Naive thymus-derived CD4-positive, alpha-beta T cell (primary cell): ENCODE measurements at places on chromosomes 3 and 15.

- H3K4me1 ChIP-seq, result no peaks in the 10 kb centered on the region
- H3K27ac ChIP-seq, result no peak overlapping the region
- H3K27me3 ChIP-seq, result no peaks in the 10 kb centered on the region
- H3K36me3 ChIP-seq, result no peaks in the 10 kb centered on the region
Measured at GRCh38 chr3:64070704-64071103, 47.4 kb upstream of the PSMD6 start.

DNA sequence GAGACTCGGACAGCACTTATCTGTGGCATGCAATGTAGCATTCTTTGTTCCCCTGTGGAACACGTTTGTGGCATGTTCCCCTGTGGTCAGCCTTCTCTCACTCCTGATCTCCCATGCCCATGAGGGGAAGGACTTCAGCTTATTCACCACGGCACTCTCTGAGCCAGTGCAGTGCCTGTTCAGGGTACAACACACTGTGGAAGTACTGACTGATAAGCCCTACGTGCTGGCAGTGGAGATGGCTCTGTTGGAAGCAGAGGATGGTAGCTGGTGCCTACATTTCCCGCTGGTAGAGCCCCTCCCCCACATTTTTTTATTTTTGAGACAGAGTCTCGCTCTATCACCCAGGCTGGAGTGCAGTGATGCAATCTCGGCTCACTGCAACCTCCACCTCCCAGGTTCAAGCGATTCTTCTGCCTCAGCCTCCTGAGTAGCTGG is 43.5 kb upstream of the ETV5 start:
- no peaks in the 10 kb centered on the region for H3K36me3 ChIP-seq
- H3K27me3 ChIP-seq, result no peaks in the 10 kb centered on the region
- no peak overlapping the region for H3K27ac ChIP-seq
- H3K4me3 ChIP-seq, result no peak overlapping the region
- no peaks in the 10 kb centered on the region for H3K4me1 ChIP-seq

- no peak overlapping the region for H3K4me3 ChIP-seq
- DNase-seq, result no peak
- no peaks in the 10 kb centered on the region for H3K36me3 ChIP-seq
Measured at GRCh38 chr3:94159062-94159828, 96.4 kb downstream of the NSUN3 start.

- H3K4me3 ChIP-seq, result no peak overlapping the region
- H3K27me3 ChIP-seq, result no peaks in the 10 kb centered on the region
- no peaks in the 10 kb centered on the region for H3K4me1 ChIP-seq
- H3K27ac ChIP-seq, result no peak overlapping the region
- no peak for DNase-seq
Measured at GRCh38 chr3:160210341-160210740, 14.9 kb upstream of the C3orf80 start.

DNA sequence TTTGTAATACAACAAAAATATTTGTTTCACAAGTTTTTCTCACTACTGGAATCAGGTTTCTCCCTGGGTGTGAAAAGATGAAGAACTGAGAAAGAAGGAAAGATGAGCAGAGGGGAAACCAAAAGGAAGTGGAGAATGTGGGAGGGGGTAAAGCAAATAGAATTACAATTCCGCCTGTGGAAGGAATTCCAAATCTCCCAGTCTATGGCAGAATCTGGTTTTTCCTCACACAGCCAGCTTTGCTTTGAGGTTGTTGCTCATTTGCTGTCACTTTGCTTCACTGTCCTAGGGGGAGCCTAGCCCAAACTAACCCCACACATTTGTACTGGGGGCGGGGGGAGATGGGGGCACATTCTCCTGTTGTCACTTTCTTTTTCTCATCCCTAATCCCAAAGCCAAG is 43.9 kb downstream of the RPL22L1 start:
- H3K4me3 ChIP-seq, result no peak overlapping the region
- H3K4me1 ChIP-seq, result no peaks in the 10 kb centered on the region
- DNase-seq, result no peak

DNA sequence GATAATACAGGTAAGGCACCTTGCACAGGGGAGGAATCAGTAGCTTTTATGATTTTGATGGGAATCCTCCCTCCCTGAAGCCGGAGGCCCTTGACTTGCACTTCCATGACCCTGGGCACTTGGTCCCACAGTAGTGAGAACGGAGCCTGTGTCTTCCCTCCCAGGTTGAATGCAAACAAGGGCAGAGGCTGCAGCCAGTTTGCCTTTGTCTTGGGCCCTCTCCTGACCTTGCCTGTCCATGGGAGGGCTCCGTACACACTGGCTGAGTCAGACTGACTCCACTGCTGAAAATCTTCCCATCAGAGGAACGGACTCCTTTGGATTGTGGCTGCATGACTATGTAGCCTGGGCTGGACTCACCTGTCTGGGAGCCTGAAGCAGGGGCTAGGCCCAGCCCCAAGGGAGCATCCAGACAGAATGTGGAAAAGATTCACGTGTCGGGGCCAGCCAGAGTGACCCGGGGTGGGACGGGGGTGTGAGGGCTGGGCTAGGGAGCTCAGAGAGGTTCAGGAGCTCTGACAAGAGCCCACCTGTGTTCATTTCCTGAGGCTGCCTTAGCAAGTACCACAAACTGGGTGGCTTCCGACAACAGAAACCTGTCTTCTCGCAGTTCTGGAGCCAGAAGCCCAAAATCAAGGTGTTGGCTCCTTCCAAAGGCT is 9.5 kb downstream of the TBC1D21 start:
- DNase-seq, result no peak
- no peak overlapping the region for H3K27ac ChIP-seq
- H3K36me3 ChIP-seq, result no peaks in the 10 kb centered on the region
- H3K27me3 ChIP-seq, result no peaks in the 10 kb centered on the region
- no peaks in the 10 kb centered on the region for H3K4me1 ChIP-seq
- H3K4me3 ChIP-seq, result no peak overlapping the region

- no peaks in the 10 kb centered on the region for H3K4me1 ChIP-seq
- no peaks in the 10 kb centered on the region for H3K36me3 ChIP-seq
- no peak overlapping the region for H3K4me3 ChIP-seq
- no peak overlapping the region for H3K27ac ChIP-seq
Measured at GRCh38 chr3:191070201-191070600, 128.8 kb upstream of the OSTN start.

GRCh38 chr15:40379853-40380252 is 2.7 kb upstream of the KNSTRN start:
- no peaks in the 10 kb centered on the region for H3K27me3 ChIP-seq
- H3K4me3 ChIP-seq, result no peak overlapping the region
- peaks cover 7% of the 10 kb centered on the region for H3K4me1 ChIP-seq
- H3K36me3 ChIP-seq, result no peaks in the 10 kb centered on the region
- H3K27ac ChIP-seq, result no peak overlapping the region

GRCh38 chr15:93174836-93175235 is 85.8 kb upstream of the RGMA start:
- H3K4me1 ChIP-seq, result no peaks in the 10 kb centered on the region
- DNase-seq, result no peak
- no peaks in the 10 kb centered on the region for H3K36me3 ChIP-seq
- no peak overlapping the region for H3K27ac ChIP-seq
- H3K4me3 ChIP-seq, result no peak overlapping the region

DNA sequence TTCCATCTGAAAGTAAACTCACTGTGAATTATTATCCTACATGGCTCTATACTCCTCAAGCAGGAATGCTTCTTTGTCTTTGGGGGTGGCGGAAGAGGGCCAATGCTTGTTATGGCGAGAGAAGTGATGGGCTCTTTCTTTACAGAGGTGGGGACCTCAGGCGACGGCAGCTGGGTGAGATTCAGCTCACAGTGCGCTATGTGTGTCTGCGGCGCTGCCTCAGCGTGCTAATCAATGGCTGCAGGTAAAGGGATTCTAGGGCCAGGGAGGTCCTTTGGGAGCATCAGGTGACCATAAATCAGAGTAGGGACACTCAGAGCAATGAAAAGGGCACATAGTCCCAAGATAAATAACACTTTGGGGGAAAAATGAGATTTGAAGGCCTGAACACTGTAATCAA is 39.0 kb downstream of the ESYT3 start:
- H3K27ac ChIP-seq, result no peak overlapping the region
- H3K4me1 ChIP-seq, result no peaks in the 10 kb centered on the region
- H3K36me3 ChIP-seq, result no peaks in the 10 kb centered on the region
- DNase-seq, result no peak
- H3K4me3 ChIP-seq, result no peak overlapping the region
- no peaks in the 10 kb centered on the region for H3K27me3 ChIP-seq

- no peak for DNase-seq
- no peaks in the 10 kb centered on the region for H3K27me3 ChIP-seq
- H3K27ac ChIP-seq, result no peak overlapping the region
- no peaks in the 10 kb centered on the region for H3K36me3 ChIP-seq
Measured at GRCh38 chr15:69557707-69558409, 105.2 kb downstream of the RPLP1 start.

- no peaks in the 10 kb centered on the region for H3K27me3 ChIP-seq
- H3K36me3 ChIP-seq, result no peaks in the 10 kb centered on the region
- no peak overlapping the region for H3K27ac ChIP-seq
- DNase-seq, result no peak
- H3K4me1 ChIP-seq, result no peaks in the 10 kb centered on the region
Measured at GRCh38 chr3:58288011-58288728, 17.9 kb upstream of the RPP14 start.

DNA sequence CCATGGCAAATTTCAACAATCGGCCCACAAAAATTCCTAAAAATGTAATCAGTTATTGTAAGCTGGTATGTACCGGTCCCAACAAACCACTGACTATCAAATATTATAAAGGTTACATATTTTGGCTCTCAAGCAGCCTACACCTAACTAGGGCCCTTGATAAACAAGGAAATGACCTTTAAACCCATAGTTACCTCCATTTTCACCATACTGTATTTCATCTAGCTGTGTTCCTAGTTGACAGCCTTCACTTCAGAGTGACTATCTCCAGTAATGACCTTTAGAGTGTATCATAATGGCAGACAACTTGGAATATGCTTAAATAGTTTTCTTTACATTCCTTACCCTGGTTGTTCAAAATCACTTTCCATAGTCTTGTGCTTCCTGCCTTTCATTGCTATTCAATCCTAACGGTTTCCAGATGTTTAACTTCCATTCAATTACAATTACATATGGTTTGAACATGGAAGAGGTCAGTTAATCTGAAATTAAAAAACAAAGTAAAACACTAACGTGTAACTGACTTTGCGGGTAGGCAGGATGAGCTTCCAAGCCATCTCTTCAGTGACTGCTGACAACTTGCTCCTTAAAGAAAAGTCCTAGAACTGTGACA is 111.9 kb upstream of the TSC22D2 start:
- H3K27ac ChIP-seq, result no peak overlapping the region
- no peaks in the 10 kb centered on the region for H3K36me3 ChIP-seq
- H3K4me1 ChIP-seq, result no peaks in the 10 kb centered on the region

GRCh38 chr3:177089110-177089509 is 108.2 kb downstream of the TBL1XR1 start:
- H3K36me3 ChIP-seq, result no peaks in the 10 kb centered on the region
- no peak overlapping the region for H3K4me3 ChIP-seq
- H3K27me3 ChIP-seq, result no peaks in the 10 kb centered on the region
- no peaks in the 10 kb centered on the region for H3K4me1 ChIP-seq
- no peak for DNase-seq

GRCh38 chr15:100061944-100062343 is 279.8 kb downstream of the ADAMTS17 start:
- no peak overlapping the region for H3K4me3 ChIP-seq
- no peaks in the 10 kb centered on the region for H3K36me3 ChIP-seq
- no peak overlapping the region for H3K27ac ChIP-seq
- H3K27me3 ChIP-seq, result no peaks in the 10 kb centered on the region
- no peaks in the 10 kb centered on the region for H3K4me1 ChIP-seq

DNA sequence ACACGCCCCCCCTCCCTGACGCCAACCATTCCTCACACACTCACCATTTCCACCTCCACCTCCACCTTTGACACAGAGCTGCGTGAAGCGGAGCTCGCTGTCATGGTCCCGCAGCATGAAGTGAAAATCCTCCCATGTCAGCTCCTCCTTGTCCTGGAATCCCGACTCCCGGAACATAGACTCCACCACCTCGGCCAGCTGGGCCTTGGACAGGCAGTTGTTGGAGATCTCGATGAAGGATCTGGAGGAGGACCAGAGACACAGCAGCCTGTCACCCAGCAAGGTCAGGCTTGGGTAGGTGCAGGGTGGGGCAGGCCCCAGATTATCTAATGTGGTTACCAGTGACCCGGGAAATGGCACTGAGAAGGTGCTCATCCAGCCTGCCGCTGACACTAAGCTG is 12.2 kb downstream of the DUOX2 start:
- H3K27me3 ChIP-seq, result no peaks in the 10 kb centered on the region
- no peaks in the 10 kb centered on the region for H3K36me3 ChIP-seq
- H3K4me1 ChIP-seq, result no peaks in the 10 kb centered on the region

- peaks cover 5% of the 10 kb centered on the region for H3K4me1 ChIP-seq
- DNase-seq, result no peak
- H3K36me3 ChIP-seq, result no peaks in the 10 kb centered on the region
- no peak overlapping the region for H3K4me3 ChIP-seq
Measured at GRCh38 chr3:52773361-52774065, 2.8 kb upstream of the NEK4 start.

GRCh38 chr15:64897345-64897985 is 14.2 kb upstream of the ANKDD1A start:
- no peaks in the 10 kb centered on the region for H3K36me3 ChIP-seq
- DNase-seq, result no peak
- peaks cover 46% of the 10 kb centered on the region for H3K4me1 ChIP-seq
- no peak overlapping the region for H3K4me3 ChIP-seq
- H3K27me3 ChIP-seq, result no peaks in the 10 kb centered on the region

GRCh38 chr3:95707268-95707667 is 1107.1 kb upstream of the EPHA6 start:
- H3K36me3 ChIP-seq, result no peaks in the 10 kb centered on the region
- no peaks in the 10 kb centered on the region for H3K4me1 ChIP-seq
- H3K27ac ChIP-seq, result no peak overlapping the region
- no peak for DNase-seq

GRCh38 chr3:52126036-52126435 is 28.2 kb downstream of the POC1A start:
- H3K36me3 ChIP-seq, result no peaks in the 10 kb centered on the region
- H3K27me3 ChIP-seq, result no peaks in the 10 kb centered on the region
- no peak overlapping the region for H3K4me3 ChIP-seq
- no peak for DNase-seq
- H3K4me1 ChIP-seq, result no peaks in the 10 kb centered on the region

- no peaks in the 10 kb centered on the region for H3K27me3 ChIP-seq
- H3K4me3 ChIP-seq, result no peak overlapping the region
- no peak overlapping the region for H3K27ac ChIP-seq
- DNase-seq, result no peak
- no peaks in the 10 kb centered on the region for H3K4me1 ChIP-seq
Measured at GRCh38 chr15:95152741-95153140, 921.4 kb downstream of the MCTP2 start.

- no peak overlapping the region for H3K27ac ChIP-seq
- H3K4me3 ChIP-seq, result no peak overlapping the region
- no peak for DNase-seq
- no peaks in the 10 kb centered on the region for H3K27me3 ChIP-seq
- H3K4me1 ChIP-seq, result no peaks in the 10 kb centered on the region
Measured at GRCh38 chr15:32889214-32889613, 171.4 kb downstream of the GREM1 start.

DNA sequence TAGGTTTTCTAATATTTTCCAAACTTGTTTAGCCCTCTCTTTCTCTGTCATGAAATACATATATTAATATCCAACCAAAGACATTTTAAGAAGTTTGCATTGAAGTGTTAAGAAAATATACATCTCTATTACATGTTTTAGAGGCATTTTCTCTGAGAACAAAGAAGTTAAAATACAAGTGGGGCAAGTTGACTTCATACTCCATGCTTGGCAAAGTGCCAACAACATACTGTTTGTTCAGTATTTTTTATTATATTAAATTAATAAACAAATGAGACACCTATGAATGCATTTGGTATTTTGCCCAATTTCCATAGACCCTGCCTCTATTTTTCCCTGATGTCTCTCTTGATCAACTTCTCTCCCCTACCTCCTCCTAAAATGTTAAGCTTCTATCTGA is 232.8 kb upstream of the MRPL3 start:
- no peaks in the 10 kb centered on the region for H3K36me3 ChIP-seq
- H3K27me3 ChIP-seq, result no peaks in the 10 kb centered on the region
- H3K27ac ChIP-seq, result no peak overlapping the region
- no peaks in the 10 kb centered on the region for H3K4me1 ChIP-seq
- DNase-seq, result no peak
